ENCODE measurements at places on chromosomes 6 and 20.

DNA sequence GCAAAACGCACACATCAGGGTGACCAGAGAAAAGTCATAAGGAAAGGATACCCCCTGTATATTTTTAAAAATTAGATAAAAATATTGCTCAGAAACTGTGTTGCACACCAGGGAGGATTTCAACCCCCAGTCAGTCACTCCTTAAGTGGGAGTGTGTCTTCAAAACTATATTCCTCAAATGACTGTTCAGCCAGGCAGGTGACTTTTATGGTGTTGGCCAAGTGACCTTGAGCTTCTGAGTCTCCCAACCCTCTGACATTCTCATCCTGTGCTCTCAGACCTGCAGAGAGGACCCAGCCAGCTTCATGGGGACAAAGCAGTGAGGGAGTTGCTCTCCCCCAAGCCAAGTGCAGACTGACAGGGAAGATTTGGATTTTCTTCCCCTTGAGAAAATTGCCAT is 311.9 kb upstream of the JARID2 start:
- no peak for DNase-seq

DNA sequence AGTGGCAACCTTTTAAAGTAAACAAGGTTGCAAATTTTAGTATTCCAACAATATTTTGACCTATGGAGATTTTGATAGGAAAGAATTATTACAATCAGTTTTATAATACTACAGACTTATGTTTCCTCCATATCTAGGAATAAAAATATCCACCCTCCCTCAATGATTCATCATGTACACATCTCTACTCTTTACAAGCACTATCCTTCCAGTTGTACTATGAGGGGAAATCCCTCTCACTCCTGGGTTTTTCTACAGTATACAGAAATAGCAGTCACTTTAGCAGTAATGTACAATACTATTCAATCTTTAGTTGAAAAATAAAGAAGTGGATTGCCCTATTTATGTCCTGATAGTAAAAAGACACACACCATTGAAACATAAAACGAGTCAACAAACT is 46.3 kb upstream of the SCML4 start:
- no peak for DNase-seq

DNA sequence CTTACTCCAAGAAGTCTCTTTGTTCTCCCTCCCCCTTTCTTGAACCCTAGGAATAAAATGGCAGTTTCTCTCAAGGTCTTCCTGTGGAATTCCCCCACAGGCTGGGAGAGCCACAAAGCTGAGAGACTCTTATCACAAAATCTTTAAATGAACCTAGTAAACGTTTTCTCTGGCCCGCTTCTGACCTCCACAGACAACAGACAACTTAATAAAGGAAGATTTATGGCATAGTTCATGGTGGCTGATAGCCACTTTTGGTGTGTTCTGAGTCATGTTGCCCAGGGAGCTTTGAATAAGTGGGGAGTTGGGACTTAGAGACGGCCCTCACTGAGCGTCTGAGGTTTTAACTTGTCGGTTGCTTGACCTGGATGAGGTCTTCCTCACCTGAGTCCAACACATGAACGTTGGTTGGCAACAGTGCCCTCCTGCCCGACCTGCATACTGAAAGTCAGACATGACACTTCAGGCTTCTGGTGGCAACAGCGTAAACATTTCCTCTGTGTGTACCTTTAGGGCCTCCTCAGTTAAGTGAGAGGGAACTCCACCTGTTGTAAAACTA is 124.1 kb downstream of the FOXO3 start:
- DNase-seq = no peak

- no peak for DNase-seq
These were observed 41.9 kb upstream of the NOL4L start for GRCh38 chr20:32626859-32627636.

DNA sequence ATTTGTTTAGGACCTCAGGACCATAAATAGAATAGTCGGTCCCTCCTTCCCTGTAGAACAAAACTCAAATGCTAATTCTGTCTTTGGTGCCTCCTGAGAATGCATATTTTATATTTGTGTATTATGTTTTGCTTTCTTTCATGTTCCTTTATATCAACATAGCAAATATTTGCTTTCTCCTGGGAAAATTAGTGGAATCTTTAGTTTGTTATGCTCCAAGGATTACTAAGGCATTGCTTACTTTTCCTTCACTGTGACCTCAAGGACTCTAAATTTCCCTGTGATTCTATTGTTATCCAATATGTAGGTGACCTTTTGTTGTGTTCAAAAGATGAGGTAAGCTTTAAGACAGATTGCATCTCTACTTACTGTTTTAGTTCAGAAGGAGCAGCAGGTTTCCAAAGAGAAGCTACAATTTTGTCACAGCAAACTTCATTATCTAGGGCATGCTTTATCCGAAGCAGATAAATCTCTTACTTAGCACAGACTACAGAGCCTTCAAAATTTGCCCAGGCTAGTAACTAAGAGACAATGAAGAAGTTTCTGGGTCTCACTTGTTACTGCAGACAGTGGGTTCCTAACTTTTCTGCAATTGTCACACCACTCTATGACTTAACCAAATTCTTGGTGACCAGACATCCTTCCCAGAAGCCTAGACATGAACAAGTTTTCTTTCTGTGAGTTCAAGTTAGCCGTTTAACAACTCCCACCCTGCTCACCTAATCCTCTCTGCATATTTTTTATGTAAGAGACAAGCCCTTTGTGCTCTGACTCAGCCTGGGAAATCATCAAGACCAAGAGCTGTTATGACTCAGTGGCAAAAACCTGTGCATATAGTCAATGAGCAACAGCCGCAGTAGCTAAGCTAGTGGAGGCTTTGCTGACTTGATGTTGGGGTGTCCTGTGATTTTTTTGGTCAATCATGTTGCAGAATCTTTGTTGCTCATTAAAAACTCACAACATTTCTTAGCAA is 378.8 kb downstream of the QKI start:
- DNase-seq = no peak

- no peak for DNase-seq
These were observed 258.0 kb downstream of the ATXN1 start for GRCh38 chr6:16503241-16503775.

- DNase-seq = no peak
These were observed 31.7 kb downstream of the SLC35A1 start for GRCh38 chr6:87504441-87504840.

- DNase-seq = no peak
These were observed 646.1 kb upstream of the DEFB115 start for GRCh38 chr20:30611239-30611984.

GRCh38 chr6:17416806-17417205 is 23.4 kb downstream of the CAP2 start:
- DNase-seq = no peak

GRCh38 chr20:44196271-44196670 is 9.3 kb upstream of the JPH2 start:
- DNase-seq = no peak

DNA sequence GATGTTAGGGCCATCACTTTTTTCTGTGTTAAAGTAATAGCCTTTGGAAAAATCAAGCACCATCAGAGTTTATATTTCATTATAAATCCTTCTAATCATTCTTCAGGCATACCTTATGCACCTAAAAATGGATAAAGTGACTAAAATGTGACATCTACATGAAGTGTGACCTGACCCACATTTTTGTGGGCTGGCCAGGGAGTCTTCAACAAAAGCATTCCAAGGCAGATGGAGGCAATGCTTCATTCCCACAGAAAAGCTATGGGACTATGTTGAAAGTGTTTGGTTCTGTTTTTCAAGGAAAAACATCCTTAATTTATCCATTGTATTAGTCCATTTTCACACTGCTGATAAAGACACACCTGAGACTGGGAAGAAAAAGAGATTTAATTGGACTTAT is 58.8 kb upstream of the LTV1 start:
- DNase-seq = no peak

GRCh38 chr20:7994809-7995208 is 24.8 kb downstream of the TMX4 start:
- DNase-seq = no peak

DNA sequence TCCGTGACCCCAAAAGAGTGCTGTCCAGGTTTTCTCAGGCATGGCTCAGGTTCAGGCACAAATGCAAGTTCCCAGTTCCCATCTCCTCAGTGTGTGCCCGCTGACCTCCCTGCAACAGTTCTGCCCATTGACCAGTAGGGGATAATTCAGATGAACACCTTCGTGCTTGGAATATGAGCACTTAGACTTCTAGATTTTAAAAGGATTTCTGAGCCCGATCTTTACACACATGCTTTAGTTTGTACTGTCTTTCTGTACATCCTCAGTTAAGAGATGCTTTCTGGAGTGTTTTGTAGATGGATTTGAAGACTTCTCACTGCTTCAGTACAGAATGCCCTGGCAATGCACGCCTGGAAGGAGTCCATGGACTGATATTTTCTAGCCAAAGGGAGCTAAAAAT is 239.6 kb upstream of the PLCB4 start:
- no peak for DNase-seq

DNA sequence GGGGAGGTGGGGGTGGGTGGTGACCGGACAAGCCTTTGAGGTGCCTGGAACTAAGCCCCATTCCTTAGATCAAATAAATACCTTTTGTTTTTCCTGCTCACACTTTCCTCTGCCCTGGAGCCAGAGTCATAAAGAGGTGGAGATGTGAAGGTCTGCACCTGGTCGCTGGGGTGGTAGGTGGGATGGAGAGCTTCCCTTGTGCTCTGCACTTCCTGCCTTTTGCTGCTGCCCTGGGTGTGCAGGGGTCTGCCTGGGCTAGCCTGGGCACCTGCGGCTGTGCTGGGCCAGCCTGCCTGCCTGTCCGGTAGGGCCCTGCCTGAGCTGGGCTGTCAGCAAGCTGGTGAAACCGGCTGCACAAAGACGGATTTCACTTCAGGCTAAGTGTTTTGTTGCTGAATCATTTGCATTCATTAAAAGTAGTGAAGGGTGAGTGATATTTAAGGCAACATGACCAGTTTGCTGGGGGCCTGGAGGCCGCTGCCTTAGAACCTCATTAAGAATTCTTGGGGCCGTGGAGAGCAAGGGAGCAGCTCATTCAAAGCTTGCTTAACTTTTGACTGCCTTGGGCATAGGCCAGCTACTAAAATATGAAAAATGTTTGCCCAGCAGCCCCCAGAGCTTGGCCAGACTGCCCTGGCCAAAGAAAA is 20.5 kb downstream of the PTK7 start:
- DNase-seq = no peak

GRCh38 chr6:11202513-11203305 is 29.8 kb downstream of the NEDD9 start:
- no peak for DNase-seq

GRCh38 chr6:42226645-42227143 is 9.0 kb upstream of the MRPS10 start:
- DNase-seq = no peak

GRCh38 chr20:13007596-13007995 is 1.2 kb upstream of the SPTLC3 start:
- no peak for DNase-seq

- DNase-seq = no peak
These were observed 79.1 kb upstream of the ANKEF1 start for GRCh38 chr20:9955646-9956045.

DNA sequence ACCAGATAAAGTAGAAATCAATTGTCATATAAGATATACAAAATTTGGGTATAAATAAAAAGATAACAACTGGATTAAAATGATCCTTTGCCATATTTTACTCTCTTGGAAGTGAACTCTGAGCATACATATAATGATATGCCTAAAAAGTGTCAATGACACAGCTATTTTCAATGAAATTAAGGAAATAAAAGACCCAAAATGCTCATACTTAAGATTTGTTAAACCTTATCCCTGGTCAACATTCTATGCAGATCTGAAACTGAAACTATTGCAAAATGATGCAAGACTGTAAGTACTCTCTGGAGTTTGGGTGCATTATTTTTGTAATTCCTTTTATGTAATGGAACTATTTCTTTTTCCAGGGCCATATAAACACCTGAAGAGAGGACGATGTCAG is 119.0 kb upstream of the SGK1 start:
- no peak for DNase-seq

DNA sequence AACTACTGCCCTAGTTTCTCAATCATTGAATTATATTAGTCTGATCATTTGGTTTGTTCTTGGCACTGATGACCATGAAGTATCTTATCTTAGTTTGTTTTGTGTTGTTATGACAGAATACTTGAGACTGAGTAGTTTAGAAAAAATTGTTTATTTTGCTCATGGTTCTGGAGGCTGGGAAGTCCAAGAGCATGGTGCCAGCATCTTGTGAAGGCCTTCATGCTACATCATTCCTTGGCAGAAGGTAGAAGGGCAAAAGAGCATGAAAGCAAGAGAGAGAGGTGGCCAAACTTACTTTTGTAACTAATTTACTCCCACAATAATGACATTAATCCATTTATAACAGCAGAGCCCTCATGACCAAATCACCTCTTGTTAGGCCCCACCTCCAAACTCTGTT is 40.1 kb upstream of the ANKEF1 start:
- DNase-seq = no peak

DNA sequence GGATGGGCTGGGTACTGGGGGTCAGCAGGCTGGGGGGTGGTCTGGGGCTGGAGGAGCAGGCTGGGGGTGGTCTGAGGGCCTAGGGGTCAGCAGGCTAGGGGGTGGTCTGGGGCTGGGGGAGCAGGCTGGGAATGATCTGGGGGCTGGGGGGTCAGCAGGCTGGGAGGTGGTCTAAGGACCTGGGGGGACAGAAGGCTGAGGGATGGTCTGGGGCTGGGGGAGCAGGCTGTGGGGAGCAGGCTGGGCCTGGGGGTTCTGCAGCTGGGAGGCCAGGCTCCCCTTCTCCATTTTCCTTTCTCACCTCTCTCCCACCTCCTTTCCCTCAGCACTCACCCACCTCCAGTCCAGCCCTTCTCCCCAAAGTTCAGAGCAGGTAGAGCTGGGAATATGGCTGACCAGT is 114.2 kb downstream of the PSMB1 start:
- no peak for DNase-seq

- no peak for DNase-seq
These were observed 786 bp downstream of the ADRM1 start for GRCh38 chr20:62303340-62304226.

GRCh38 chr20:36745234-36745926 is 510 bp downstream of the NDRG3 start:
- DNase-seq = no peak

- DNase-seq = no peak
These were observed 19.8 kb upstream of the TGM3 start for GRCh38 chr20:2276015-2276414.

DNA sequence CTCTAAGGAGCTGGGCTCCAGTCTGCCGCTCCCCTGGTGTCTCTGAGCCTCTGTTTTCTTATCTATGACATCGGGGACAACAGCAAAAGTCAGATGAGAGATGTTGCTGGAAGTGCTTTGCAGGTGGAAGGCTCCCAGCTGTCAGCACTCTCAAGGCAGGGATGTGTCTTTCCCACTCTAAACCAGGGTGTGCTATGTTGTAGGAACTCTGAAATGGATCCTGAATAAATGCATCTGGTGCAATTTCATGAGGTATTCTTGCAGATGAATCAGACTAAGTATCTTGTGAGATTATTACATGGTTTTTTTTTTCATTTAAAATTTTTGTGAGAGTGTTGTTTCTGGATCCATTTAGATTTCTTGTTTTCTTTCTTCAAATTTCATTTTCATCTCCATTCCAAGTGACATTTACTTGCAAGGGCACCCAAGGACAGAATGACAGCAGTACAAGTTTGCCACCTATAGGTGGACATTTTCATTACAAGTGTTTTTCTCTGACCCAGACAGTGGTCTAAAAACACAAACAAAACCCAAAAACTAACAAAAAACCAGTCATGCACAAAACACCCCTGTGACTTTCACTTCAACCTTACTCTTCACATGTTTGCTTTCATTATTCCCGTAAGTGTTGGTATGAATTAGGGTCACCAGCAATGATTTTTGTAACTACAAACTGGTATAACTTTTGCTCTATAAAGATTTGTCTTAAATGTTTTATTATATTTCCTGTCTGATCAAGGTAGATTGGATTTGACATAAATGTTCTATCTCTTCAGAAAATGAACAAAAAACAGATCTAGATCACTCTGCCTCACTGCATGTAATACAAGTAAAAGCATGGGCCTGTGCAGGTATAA is 14.7 kb upstream of the SIM1 start:
- no peak for DNase-seq

Data from stimulated activated CD4-positive, alpha-beta T cell treated with anti-CD3 and anti-CD28 coated beads, Interleukin-1b, Interleukin-23, amount 100 ng/mL, for 24 hours (primary cell).